Thoracic aorta (tissue), 2 donors: ENCODE measurements at places on chromosomes 6 and 20. TPM values are rescaled to one million over a fixed set of nuclear protein-coding genes. Genes with fewer than 3 reads are reported as not detected.

DNA sequence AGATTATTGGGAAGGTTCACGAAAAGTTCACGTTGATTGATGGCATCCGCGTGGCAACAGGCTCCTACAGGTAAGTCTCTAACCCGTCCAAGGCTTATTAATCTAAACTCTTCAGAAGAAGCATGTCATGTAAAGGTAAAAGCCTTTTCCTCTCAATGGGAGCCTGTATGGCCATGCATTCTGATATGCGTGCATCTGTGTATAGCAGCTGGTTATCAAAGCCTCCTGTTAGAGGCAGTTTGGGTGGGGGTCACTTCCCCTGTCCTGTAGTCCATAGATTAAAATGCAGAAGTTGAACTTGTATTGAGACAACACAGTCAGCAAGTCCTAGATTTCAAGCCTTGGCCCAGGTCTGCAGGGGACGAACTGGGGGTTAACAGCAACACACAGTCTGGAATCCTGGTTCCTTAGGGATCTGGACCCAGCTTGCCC is 14.2 kb upstream of the DHX35 start:
- H3K27me3 ChIP-seq: no peaks in the 10 kb centered on the region
- no peaks in the 10 kb centered on the region for H3K36me3 ChIP-seq
- no peak for DNase-seq
- no peak overlapping the region for H3K4me3 ChIP-seq
- H3K4me1 ChIP-seq: no peaks in the 10 kb centered on the region
- no peak overlapping the region for H3K27ac ChIP-seq

The SIM1 gene
- not detected for total RNA-seq

DNA sequence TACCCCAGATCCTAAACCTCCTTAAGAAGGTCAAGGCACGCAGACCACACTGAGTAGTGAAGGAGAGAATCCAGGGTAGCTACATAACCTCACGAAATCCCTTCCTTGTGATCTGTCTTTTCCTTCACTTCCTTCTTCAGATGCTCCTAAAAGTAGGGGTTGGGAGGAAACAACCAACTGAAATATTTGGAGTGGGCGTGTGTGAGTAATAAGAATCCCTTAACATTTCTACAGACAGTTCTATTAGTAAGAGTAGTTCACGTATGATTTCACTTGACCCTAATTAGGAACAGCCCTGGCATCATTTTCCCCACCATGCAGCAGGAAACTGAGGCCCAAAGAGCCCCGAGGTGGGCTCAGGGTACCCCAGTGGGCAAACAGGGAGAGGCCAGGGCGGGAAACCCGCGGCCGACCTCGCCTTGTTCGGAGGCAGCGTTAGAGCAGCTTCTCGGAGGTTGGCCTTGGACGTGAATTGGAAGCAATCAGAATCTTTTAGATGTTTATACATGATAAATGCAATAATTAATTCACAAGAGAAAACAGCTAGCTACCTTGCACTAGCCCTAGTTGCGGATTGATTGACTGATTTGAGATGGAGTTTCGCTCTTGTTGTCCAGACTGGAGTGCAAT is 859 bp upstream of the RAE1 start:
- peaks cover 11% of the 10 kb centered on the region for H3K4me1 ChIP-seq
- peaks cover 11% of the 10 kb centered on the region for H3K36me3 ChIP-seq
- no peak for DNase-seq

DNA sequence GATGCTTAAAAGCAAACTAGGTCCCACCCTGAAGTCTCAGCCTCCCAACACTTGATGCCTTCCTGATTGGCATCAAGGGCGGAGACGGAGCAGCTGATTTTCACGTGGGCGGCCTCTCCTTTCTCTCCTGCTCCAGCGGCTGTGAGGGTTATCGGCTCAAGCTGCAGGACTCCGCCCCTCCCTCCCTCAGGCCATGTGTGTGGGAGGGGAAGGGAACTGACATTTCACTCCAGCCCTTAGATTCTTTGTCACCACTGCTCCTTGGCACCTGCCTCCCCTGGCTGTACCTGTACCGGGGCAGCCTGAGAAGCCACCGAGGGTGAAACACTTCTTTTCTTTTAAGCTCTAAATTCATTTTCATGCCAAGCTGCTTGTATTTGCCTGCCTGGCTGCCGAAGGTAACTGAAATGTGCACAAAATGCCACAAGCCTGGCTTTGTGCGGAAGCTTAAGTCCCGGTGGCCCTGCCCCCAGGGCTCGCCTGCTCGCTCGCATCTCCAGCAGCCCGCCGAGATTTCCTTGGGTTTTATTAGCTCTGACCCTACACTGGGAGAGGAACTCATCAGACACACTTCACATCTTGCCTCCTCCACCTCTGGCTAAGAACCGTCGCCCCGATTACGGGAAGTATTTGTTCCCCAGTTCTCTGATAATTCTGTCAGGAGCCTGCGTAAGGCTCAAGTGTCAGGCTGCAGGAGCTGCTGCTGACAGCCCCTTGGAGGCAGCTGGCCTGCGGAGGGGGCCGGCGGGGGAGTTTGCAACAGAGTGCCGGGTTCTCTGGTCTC is 9.6 kb upstream of the CPNE5 start:
- no peaks in the 10 kb centered on the region for H3K36me3 ChIP-seq
- no peak for DNase-seq
- H3K4me3 ChIP-seq: peak overlapping the region; percentile 33
- H3K27ac ChIP-seq: no peak overlapping the region
- H3K27me3 ChIP-seq: no peaks in the 10 kb centered on the region
- peaks cover 6% of the 10 kb centered on the region for H3K4me1 ChIP-seq

DNA sequence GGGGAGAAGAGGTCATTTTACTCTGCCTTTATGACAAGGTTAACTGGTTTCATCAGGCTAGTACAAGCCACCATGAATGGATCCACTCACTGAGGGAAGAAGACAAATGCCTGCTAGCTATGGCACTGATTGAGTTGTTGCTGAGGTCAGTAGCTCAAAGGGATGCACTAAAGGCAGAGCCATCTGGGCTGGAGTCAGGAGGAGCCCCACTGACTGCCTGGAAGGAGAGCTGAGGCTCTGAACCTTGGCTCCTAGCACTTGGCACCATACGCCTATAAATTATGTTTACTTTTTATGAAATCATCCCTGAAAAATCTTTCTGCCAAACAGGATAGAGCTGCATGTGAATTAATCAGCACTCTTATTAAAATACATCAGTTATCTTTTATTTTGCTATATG is 104.6 kb downstream of the DTD1 start:
- H3K36me3 ChIP-seq: no peaks in the 10 kb centered on the region
- H3K4me3 ChIP-seq: no peak overlapping the region
- no peak for DNase-seq
- no peaks in the 10 kb centered on the region for H3K27me3 ChIP-seq
- H3K4me1 ChIP-seq: no peaks in the 10 kb centered on the region
- no peak overlapping the region for H3K27ac ChIP-seq

The MDFI gene
- 10.3 TPM for total RNA-seq

- no peak overlapping the region for H3K4me3 ChIP-seq
- no peak for DNase-seq
- no peaks in the 10 kb centered on the region for H3K4me1 ChIP-seq
- H3K27ac ChIP-seq: no peak overlapping the region
Observed at GRCh38 chr20:39645131-39645530, 683.0 kb downstream of the DHX35 start.

DNA sequence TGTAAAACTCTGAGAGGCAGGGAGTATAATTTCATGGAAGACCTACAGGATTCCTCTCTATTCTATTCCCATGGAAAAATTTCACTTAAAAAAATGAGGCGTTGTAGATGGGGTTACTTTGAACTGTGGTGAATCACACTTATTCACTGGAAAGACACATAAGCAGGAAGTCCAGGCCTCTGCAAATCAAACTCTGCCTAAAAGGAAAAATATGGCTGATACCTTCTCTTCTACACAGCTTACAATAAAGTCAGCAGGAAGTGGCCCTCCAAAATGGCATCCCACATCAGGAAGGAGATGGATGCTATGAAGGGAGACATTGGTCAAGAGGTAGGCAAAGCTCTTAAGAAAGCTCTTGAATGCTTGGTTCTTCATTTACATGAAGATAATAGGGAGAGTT is 115.9 kb downstream of the FYN start:
- no peak overlapping the region for H3K4me3 ChIP-seq
- H3K27me3 ChIP-seq: no peaks in the 10 kb centered on the region
- H3K36me3 ChIP-seq: no peaks in the 10 kb centered on the region
- H3K27ac ChIP-seq: no peak overlapping the region
- DNase-seq: no peak
- no peaks in the 10 kb centered on the region for H3K4me1 ChIP-seq

The CRYBG1 gene
- 7.2 TPM for total RNA-seq

DNA sequence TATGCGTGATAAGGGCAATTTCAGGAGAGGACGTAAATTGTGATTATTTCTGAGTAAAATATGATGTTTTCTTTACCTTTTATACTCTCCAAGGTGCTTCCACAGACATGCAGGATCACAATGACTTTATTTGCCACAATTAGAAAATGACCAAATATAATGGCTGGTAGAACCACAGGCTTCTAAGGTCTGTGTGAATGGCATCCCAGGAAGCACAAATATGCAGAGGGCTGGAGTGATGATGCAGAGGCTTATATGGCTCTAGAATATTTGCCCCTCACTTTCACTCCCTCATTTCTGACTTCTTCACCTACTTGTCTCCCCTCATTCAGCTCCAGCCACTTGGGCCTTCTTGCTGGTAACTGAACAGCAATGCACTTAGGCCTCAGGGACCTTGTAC is 502.1 kb upstream of the MAP3K7 start:
- H3K4me1 ChIP-seq: no peaks in the 10 kb centered on the region
- no peaks in the 10 kb centered on the region for H3K36me3 ChIP-seq
- H3K27ac ChIP-seq: no peak overlapping the region
- no peak overlapping the region for H3K4me3 ChIP-seq

The RAET1G gene
- total RNA-seq: not detected

DNA sequence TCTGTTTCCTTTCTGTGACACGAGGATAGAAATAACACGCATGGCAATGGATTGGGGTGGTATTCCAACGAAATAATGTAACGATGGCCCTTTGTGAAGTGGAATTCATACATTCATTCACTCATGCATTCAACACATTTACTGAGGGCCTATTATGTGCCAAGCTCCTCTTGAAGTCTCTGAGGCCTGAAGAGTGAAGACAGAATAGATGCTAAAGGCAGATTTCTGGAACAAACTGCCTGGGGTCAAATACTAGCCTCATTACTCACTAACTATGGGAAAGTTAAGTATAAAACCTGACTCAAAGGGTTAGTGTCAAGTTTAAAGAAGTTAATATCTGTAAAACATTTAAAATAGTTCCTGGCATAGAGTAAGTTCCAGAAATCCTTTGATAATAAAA is 279.6 kb upstream of the SULF2 start:
- DNase-seq: no peak
- no peaks in the 10 kb centered on the region for H3K4me1 ChIP-seq
- no peaks in the 10 kb centered on the region for H3K27me3 ChIP-seq
- no peak overlapping the region for H3K4me3 ChIP-seq
- H3K36me3 ChIP-seq: no peaks in the 10 kb centered on the region
- H3K27ac ChIP-seq: no peak overlapping the region

DNA sequence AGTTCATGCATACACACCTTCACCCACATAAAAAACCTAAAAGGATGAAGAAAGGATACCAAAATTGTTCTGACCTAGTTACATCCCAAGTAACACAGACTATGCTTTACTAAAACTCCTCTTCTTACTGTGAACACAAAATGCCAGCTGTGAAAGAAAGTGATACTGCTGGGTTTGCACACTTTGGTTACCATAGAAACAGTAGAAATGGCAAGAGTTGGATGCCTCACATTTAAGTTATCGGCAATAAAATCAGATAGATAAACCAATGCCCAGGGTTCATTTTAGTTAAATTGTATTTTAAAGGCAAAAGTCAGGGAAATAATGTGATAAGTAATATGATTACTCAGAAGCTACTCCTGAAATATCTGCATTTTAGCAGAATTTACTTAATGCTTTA is 161.9 kb downstream of the CDK19 start:
- H3K4me3 ChIP-seq: no peak overlapping the region
- peaks cover 6% of the 10 kb centered on the region for H3K4me1 ChIP-seq
- no peaks in the 10 kb centered on the region for H3K27me3 ChIP-seq
- no peak overlapping the region for H3K27ac ChIP-seq

GRCh38 chr6:55696041-55696440 is 117.0 kb upstream of the HMGCLL1 start:
- H3K4me3 ChIP-seq: no peak overlapping the region
- DNase-seq: no peak
- no peaks in the 10 kb centered on the region for H3K27me3 ChIP-seq

GRCh38 chr6:159716247-159717096 is 10.8 kb upstream of the WTAP start:
- H3K27ac ChIP-seq: peak overlapping the region; percentile 61
- no peaks in the 10 kb centered on the region for H3K36me3 ChIP-seq
- peaks cover 14% of the 10 kb centered on the region for H3K4me1 ChIP-seq
- peak overlapping the region; percentile 5 for H3K4me3 ChIP-seq
- no peaks in the 10 kb centered on the region for H3K27me3 ChIP-seq

The COL11A2 gene
- total RNA-seq: 1.9 TPM

GRCh38 chr6:133309579-133309978 is 68.4 kb downstream of the EYA4 start:
- H3K4me3 ChIP-seq: no peak overlapping the region
- H3K36me3 ChIP-seq: no peaks in the 10 kb centered on the region
- H3K4me1 ChIP-seq: no peaks in the 10 kb centered on the region
- no peak for DNase-seq
- H3K27me3 ChIP-seq: no peaks in the 10 kb centered on the region
- no peak overlapping the region for H3K27ac ChIP-seq

The SRMS gene
- total RNA-seq: not detected

GRCh38 chr20:59145247-59145923 is 18.2 kb upstream of the ZNF831 start:
- no peak overlapping the region for H3K4me3 ChIP-seq
- H3K4me1 ChIP-seq: peaks cover 16% of the 10 kb centered on the region
- H3K27ac ChIP-seq: no peak overlapping the region
- H3K36me3 ChIP-seq: no peaks in the 10 kb centered on the region
- H3K27me3 ChIP-seq: no peaks in the 10 kb centered on the region
- DNase-seq: no peak

DNA sequence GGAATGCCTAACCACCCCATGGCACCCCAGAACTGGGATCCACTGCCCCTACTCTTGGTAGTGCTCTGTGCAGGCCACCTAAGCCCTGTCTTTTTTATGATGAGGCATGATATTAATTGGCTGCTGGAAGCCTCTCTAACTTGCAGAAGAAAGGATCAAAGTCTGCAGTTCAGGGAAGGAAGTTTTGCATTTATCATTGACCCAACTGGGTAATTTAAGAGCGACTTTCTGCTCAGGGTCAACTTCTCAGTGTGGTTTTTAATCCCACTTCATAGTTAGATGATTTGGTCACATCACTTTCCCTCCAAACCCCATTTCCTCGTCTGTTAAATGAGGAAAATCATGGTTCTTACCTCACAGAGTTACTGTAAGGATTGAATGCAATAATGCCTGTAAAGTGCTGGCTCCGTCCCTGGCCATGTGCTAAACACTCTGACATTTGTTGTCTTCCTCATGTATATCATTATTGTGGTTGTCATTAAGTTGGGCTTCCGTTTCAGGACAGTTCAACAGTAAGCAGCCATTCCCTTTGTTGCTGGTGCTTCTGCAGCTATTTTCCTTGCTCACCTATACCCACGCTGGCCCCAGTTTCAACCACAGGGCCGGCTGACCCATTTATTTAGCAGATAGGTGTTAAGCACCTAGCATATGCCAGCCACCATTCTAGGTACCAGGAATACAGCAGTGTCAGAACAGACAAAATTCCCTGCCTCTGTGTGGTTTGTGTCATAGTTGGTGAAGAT is 14.2 kb downstream of the E2F3 start:
- H3K27ac ChIP-seq: no peak overlapping the region
- H3K27me3 ChIP-seq: no peaks in the 10 kb centered on the region
- no peak for DNase-seq
- peaks cover 13% of the 10 kb centered on the region for H3K4me1 ChIP-seq
